ENCODE measurements at places on chromosomes 12 and 14.

GRCh38 chr12:42859612-42860011 lies 270.1 kb upstream of the PRICKLE1 start:
- no peak for DNase-seq

- no peak for DNase-seq
Observed at GRCh38 chr12:63917477-63917862, 73.0 kb downstream of the SRGAP1 start.

GRCh38 chr14:76551906-76552305 lies 176.0 kb downstream of the ESRRB start:
- DNase-seq, result no peak

GRCh38 chr12:115013236-115013981 lies 329.4 kb upstream of the TBX3 start:
- no peak for DNase-seq

DNA sequence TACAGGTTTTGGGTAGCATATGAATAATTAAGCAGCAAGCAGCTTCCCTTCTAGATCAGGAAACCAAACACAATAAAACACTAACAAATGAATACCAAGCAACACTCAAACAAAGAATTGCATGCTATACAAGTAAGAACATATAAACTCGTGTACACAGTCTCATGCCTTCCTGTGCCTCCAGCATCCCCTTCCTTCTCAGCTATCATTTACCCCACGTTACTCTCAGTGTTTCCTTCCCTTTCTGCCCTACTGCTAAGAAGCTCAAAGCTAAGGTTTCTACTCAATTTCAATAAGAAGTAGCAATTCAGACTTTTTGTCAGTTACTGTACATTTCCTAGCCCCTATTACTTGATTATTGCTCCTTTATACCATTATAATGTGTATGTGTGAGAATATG lies 81.0 kb downstream of the DUSP16 start:
- DNase-seq, result no peak

DNA sequence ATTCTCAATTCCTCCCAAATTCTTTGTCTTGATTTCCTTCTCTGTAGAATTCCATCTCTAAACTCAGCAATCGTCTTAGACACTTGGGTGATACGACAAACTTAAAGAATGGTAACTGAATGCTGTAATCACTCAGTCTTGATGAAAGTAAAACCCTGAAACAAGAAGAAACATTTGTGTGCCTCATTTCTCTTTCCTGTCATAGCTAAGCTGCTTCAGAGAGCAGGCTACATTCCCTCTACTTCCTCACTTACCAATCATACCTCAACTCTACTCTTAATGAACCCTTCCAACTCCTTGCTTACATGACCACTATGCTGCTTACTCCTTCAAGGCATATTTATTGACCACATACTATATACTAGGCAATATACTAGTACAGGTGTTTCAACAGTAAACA lies 8.3 kb downstream of the MAP4K5 start:
- no peak for DNase-seq

GRCh38 chr14:100045642-100046344 lies 19.4 kb upstream of the EVL start:
- DNase-seq, result no peak

- no peak for DNase-seq
Observed at GRCh38 chr14:53327716-53328115, 174.6 kb upstream of the DDHD1 start.

- DNase-seq, result no peak
Observed at GRCh38 chr12:104792570-104792969, 165.5 kb downstream of the SLC41A2 start.

GRCh38 chr12:46386877-46387629 lies 14.5 kb upstream of the SLC38A2 start:
- no peak for DNase-seq

DNA sequence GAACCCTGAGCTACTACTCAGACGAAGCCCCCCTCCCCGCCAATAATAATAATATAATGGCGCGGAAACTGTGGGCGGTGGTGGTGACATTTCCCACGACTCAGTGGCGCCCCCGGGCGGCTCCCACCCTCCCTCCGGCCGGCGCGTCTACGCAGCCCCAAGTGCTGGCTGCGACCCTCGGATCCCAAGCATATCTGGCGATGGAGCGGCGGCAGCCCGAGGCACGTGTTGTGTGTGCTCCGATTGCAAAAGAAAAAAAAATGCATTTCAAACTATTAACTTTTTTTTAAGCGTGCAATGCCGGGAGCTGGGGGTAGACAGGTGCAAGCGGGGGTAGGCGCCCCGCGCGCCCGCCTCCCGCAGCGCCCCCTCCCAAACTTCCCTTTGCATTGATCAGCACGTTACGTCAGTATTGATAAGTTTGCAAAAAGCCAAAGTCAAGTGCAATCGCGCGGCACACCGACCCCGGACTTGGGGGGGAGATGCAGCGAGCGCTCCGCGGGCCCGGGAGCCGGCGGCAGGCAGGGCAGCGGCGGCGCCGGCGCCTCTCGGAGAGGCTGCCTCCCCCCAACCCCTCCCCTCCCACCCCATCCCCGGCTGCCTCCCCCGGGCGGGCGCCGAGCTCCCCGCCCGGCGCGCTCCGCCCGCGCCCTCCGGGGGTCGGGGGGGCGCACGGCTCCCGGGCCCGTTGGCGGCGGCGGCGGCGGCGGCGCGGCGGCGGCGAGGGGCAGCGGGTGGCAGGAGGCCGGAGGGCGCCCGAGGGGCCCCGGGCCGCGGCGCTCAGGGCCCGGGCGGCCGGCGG lies 113.1 kb upstream of the MYL2 start:
- no peak for DNase-seq

DNA sequence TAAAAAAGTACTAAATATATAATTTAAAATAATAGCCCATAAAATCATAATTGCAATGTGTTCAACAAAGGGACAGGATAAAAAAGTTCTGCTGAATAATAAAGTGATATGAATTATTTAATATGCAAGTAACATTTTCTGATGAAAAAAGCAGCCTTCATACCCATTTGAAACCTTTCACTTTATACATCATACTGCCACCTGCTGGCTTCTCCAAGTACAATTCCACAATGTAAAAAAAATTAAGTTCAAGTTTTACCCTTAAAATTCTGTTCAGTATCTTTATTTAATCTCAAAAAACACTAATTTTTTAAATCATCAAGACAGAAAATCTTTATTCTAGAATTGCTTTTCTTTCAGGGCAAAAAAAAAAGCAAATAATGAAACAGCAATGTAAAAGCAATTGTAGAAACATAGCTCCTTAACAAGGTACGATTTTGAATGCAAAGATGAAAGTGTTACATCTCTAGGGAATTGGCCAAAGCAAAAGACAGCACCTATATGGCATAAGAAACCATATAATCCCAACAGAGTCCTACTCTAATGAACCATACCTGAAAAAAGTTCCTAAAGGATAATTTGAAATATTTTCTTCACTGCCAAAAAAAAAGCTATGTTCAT lies 15.0 kb downstream of the MDM1 start:
- peak; percentile 67 for DNase-seq

GRCh38 chr14:32826404-32827082 lies 112.1 kb upstream of the NPAS3 start:
- DNase-seq, result no peak

GRCh38 chr14:92513966-92514843 lies 624 bp downstream of the RIN3 start:
- no peak for DNase-seq

- DNase-seq, result no peak
Observed at GRCh38 chr12:95784286-95784685, 6.3 kb downstream of the NTN4 start.

GRCh38 chr12:131090274-131091210 lies 136.8 kb downstream of the ADGRD1 start:
- no peak for DNase-seq

DNA sequence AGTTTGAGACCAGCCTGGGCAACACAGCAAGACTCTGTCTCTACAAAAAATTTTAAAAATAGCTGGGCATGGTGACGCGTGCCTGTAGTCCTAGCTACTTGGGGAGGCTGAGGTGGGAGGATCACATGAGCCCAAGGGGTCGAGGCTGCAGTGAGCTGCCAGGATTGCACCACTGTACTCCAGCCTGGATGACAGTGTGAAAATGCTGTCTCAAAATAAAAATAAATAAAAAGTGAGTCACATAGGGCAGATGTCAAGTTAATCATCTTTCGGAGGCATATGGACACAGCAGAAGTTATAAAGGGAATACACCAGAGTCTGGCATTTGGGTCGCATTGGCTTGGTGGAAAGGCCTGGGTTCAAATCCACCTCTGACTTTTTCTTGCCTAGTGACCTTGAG lies 92.7 kb downstream of the PHETA1 start:
- no peak for DNase-seq

- no peak for DNase-seq
Observed at GRCh38 chr12:127712561-127712960, 554.4 kb upstream of the TMEM132C start.

- DNase-seq, result no peak
Observed at GRCh38 chr14:58243790-58244555, 670 bp upstream of the PSMA3 start.

DNA sequence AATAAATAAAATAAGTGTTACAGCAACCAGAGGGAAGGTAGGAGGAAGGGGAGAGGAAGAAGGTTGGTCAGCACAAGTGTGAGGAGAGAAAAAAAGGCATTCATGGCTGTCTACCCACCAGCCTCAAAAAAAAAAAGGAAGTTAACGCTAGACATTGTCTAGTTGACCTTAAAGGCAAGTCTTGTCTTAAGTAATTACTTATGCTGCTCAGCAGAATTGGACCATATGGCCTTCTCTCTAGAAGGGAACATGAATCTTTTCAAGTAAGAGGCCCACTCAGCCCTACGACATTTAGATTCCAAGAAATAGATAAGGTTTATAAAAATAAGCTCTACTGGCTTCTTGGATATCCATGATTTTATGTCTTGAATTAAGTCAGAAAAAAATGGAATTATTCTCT lies 172.7 kb downstream of the ETNK1 start:
- DNase-seq, result no peak

DNA sequence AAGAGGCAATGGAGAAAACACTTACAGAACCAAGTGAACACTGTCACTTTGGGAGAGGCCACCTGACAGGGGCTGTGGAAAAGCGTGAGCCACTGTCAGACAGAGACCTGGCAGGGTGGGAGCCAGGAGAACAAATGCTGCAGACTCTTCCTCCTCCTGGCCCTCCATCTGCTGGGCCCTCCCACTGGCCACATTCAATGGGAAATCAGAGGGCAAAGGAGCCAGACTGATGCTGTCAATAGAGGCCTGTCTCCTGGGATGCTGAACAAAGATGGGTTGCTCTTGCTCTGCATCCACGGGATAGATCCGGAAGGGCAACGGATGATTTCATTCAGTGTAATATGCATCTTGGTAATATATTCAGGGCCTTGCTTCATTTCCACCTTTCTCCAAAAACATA lies 44.9 kb upstream of the BCAT1 start:
- DNase-seq, result no peak

DNA sequence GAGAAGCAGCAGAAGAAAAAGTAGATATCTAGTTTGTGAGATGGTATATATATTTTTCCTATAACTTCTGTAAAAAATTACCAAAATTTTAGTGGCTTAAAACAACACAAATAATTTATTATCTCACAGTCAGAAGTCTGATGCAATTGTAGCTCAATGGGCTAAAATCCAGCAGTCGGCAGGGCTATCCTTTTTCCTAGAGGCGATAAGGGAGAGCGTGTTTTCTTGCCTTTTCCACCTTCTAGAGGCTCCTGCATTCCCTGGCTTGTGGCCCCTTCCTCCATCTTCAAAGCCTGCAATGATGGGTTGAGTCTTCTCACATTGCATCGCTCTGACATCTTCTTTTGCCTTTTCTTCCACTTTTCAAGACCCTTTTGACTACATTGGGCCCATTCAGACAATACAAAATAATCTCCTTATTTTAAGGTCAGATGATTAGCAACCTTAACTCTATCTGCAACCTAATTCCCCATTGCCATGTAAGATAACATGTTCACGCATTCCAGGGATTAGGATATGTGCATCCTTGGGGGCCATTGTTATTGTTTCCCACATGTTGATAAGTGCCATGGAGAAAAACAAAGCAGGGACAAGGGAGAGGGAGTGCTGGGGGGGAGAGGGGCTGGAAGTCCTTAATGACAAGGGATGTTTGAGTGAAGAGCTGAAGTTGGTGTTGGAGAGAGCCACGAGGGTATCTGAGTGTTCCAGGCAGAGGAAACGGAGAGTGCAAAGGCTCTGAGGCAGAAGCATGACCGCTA lies 13.8 kb upstream of the DDX47 start:
- no peak for DNase-seq

DNA sequence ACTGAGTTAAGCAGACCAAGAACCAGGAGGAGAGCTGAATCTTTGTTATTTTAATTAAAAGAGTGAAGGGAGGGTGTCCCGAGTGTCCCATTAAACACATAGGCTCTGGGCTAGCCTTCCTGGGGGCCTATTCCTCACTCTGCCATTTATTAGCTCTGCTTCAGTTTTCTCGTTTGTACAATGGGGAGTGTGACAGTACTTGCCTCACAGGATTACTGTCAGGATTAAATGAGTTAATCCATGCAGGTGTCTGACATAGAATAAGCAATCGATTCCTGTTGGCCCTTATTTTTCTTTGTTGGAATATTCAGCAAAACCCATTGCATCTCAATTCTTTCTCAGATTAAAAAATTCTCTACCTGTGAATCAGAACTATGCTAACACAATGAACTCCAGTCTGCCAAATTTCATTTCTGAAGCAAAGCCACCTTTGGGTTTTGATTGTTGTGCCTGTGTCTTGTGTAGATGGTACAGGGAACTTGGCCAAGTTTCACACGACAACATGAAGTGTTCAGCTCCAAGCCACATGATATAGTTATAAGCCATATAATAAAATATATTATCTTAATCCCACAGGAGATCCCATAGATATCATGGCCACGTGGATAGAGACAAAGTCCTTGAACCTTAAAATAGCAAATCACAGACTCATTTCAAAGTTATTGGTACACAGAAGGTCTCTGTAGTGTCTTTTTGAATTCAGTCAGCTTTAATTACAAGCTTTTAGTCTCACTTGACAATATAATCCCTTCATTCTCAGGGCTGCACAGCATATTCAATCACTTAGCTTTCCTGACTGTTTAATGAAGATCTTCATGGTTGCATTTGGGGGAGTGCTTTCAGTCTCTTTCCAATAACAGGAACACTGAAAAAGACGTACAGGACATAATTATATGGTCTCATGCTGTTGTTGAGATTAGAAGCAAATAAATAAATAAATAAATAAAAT lies 34.4 kb upstream of the CRY1 start:
- DNase-seq, result no peak

DNA sequence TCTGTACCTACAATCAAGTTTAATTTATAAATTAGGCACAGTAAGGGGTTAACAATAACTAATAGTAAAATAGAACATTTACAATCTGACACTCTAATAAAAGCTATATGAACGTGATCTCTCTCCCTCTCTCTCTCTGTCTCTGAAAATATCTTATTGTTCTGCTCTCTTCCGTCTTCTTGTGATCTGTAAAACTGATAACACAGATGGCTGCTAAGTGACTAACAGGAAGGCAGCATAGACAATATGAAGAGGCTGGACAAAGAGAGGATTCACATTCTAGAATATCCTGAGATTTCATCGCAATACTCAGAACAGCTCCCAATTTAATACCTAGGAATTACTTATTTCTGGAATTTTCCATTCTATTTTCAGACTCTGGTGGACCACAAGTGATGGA lies 827.2 kb downstream of the FLRT2 start:
- DNase-seq, result no peak
